ENCODE measurements at places on chromosomes 3 and 15. TPM values are rescaled to one million over a fixed set of nuclear protein-coding genes. Genes with fewer than 3 reads are reported as not detected.

DNA sequence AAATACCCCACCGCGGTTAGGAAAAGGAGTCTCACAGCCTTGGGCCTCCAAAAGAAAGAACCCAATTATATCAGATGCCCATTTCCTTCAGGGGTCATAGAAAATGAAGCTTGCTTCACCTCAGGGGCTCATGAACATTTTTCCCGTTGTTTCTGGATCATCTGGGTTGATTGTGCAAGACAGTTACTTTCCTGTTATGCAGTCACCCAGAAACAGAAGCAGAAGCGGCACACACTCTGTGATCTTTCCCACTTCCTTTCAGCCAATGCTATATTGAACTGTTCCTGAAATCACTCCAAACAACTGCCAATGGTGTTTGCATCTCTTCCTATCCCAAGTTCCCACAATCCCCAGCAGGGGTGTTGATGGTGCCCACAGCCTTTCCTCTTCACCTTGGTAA lies 295.6 kb upstream of the RASGRP1 start:
- peak overlapping the region; percentile 17 for H3K4me3 ChIP-seq
- peak; percentile 5 for DNase-seq
- no peaks in the 10 kb centered on the region for H3K27me3 ChIP-seq
- H3K4me1 ChIP-seq, result peaks cover 20% of the 10 kb centered on the region

Gene CTXN2
- polyA plus RNA-seq, result not detected

DNA sequence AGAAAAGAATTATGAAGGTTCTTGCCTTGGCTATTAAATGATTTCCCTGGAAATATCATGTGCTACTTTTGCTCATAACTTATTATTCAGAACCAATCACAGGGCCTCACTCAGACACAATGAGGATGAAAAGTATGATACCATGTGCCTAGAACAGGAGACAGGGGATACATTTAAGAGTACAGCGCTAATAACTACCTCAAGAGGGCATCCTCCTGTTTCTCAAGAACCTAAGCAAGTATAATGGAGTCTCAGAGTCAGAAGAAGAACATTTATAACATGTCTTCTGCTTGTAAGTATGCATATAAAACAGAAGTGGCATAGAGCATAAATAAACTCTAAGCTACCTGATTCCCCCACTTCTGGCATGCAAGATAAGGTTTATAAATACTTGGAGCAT lies 125.4 kb upstream of the MME start:
- H3K36me3 ChIP-seq, result no peaks in the 10 kb centered on the region
- H3K27me3 ChIP-seq, result no peaks in the 10 kb centered on the region
- H3K4me1 ChIP-seq, result no peaks in the 10 kb centered on the region
- no peak overlapping the region for H3K4me3 ChIP-seq

Gene WNT5A
- 0.03 TPM for polyA plus RNA-seq

DNA sequence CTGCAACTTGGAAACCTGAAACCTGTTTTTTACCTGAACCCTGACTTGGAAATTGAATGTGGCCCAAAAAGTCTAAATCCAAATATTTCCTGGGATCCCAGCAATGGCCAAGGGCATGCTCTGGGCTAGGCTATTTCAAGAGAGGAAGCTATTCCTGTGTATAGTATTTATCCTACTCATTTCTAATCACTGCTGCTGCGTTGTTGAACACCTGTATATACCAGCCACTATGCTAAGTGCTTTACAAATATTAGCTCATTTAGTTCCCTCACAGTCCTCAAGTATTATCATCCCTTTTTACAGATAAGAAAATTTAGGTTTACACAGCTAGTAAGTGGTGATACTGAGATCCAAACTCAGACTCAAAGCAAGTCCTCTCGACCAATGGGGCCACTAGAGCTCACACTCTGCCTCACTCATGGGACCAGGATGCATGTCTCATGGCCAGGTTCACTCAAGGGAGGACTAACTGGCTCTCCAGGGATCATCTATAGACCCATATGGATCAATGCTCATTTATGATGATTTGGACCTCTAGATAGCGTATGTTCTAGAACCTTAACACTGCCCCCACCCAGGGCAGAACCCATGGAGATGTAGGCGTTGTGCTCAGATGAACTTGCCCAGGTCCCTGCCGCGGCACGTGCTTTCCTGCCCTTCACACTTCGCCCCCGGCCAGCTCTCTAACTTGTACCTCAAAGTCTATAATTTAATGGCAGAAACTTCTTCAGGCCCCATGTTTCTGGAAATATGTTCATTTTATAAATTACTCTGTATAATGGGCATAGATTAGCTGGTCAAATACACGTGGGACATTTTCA lies 2.6 kb upstream of the CCR4 start:
- H3K27me3 ChIP-seq, result no peaks in the 10 kb centered on the region
- H3K4me1 ChIP-seq, result no peaks in the 10 kb centered on the region
- no peak for DNase-seq
- no peak overlapping the region for H3K4me3 ChIP-seq
- H3K36me3 ChIP-seq, result no peaks in the 10 kb centered on the region
- no peak overlapping the region for H3K27ac ChIP-seq

GRCh38 chr15:33099739-33100138 lies 94.8 kb downstream of the FMN1 start:
- DNase-seq, result no peak
- H3K4me1 ChIP-seq, result peaks cover 21% of the 10 kb centered on the region
- no peak overlapping the region for H3K27ac ChIP-seq
- H3K4me3 ChIP-seq, result no peak overlapping the region

GRCh38 chr3:124034016-124034843 lies 42.3 kb upstream of the ROPN1 start:
- H3K27ac ChIP-seq, result no peak overlapping the region
- peaks cover 5% of the 10 kb centered on the region for H3K4me1 ChIP-seq
- no peaks in the 10 kb centered on the region for H3K36me3 ChIP-seq
- peaks cover 80% of the 10 kb centered on the region for H3K27me3 ChIP-seq
- peak overlapping the region; percentile 63 for H3K4me3 ChIP-seq

Gene CEP19
- 3.2 TPM for polyA plus RNA-seq

Gene DOCK3
- not detected for polyA plus RNA-seq

DNA sequence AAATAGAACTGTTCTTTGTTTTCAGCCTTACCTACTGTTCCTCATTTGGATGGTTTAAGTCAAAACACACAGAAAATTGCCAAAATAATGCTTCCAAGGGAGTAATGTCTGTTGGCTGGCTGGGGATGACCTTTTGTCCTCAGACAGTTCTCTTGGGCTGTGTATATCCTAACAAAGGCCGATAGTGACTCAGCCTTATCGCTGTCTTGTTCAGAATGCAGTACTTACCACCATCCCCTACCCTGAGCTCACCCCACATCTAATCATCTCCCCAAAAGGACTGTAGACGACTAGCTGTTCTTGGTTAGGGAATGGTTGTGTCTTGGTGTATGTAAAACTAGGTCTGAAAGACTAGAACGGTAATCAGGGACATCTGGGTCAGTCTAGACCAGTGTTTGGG lies 35.0 kb downstream of the RAB11A start:
- peaks cover 38% of the 10 kb centered on the region for H3K4me1 ChIP-seq
- H3K27ac ChIP-seq, result no peak overlapping the region
- H3K27me3 ChIP-seq, result no peaks in the 10 kb centered on the region
- H3K4me3 ChIP-seq, result no peak overlapping the region

DNA sequence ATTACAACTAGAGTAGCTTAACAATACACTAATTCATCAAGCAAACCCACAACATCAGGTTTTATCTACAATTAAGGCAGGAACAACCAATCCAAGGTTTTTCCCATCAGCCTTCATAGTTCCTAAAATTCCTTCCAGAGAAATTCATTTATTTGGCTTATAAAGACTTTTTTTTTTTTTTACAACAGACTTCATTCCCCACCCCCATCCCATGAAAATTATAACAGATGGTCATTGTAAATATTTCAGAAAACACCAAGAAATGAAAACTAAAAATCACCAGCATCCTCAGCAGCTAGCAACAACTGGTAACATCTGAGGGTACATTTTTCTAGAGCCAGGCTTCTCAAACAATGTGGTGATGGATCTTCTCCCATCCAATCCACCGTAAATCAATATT lies 11.0 kb downstream of the SH3BP5 start:
- H3K27me3 ChIP-seq, result no peaks in the 10 kb centered on the region
- H3K4me1 ChIP-seq, result peaks cover 34% of the 10 kb centered on the region
- H3K4me3 ChIP-seq, result no peak overlapping the region
- peaks cover 32% of the 10 kb centered on the region for H3K36me3 ChIP-seq
- DNase-seq, result no peak

Gene ADGRG7
- polyA plus RNA-seq, result not detected

Gene LINGO1
- polyA plus RNA-seq, result not detected

Gene TADA3
- 51.2 TPM for polyA plus RNA-seq

- peak overlapping the region; percentile 25 for H3K27ac ChIP-seq
- H3K36me3 ChIP-seq, result peaks cover 7% of the 10 kb centered on the region
- H3K4me1 ChIP-seq, result no peaks in the 10 kb centered on the region
- H3K4me3 ChIP-seq, result no peak overlapping the region
- DNase-seq, result no peak
- no peaks in the 10 kb centered on the region for H3K27me3 ChIP-seq
Observed at GRCh38 chr15:48802867-48803266, 8.0 kb downstream of the CEP152 start.

Gene NEO1
- polyA plus RNA-seq, result not detected

DNA sequence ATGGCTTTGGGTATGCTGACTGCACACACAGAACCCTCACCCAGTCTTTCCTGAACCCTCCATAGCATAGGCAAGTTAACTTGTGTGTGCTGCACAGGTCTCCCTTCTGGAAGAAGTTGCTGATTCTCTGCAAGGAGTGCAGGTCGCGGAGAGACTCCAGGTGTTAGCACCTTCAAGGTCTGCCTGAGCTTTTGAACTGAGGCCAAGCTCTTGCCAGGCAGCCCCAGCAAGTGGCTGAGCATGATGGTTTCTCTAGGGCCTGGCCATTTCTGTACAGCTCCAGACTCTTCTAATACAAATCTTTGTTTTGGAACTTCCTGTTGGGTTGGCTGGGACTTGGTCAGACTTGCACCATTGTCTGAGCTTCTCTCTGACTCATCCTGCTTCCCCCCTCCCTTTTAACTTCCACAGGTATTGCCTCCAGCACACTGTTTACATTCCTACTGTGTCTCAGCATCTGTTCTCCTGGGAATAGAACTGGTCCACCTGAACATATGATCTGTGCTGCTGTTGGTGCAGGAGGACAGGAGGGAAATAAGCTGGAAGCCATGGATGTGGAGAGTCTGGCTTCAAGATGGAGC lies 53.3 kb downstream of the KY start:
- DNase-seq, result peak; percentile 52
- no peak overlapping the region for H3K4me3 ChIP-seq
- H3K27ac ChIP-seq, result peak overlapping the region; percentile 1

DNA sequence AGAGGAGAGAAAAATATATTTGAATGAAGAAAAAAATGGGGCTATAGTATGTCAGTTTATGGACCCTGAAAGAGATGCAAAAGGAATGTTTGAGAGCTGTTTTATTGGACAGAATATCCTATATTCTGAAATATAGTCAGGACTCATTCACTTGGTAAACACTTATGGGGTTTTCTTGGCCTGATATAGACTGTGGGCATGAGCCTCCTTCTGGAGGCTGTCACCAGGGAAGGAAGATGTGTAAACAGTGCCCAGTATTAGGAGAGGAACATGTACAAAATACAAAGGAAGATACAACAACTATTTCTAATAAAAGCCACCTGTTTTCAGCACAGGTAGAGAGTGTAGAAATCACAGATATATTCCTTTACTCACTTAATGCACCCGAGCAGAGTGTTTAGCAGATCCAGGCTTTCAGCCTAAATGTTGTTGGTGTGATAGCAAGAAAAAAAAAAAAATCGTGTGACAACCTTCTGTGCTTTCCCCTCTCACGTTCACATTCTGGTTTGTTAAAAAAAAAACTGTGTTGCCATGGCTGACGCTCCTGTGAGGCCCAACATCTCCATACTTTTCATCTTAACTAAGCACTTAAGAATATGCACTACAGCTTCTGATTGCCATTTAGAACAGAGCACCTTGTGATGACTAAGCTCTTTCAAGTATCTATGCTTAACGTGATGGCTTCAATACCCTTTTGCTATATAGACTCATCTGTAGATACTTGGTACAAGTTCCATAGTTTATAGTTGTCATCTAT lies 134.1 kb downstream of the MBNL1 start:
- H3K27me3 ChIP-seq, result no peaks in the 10 kb centered on the region
- peaks cover 27% of the 10 kb centered on the region for H3K4me1 ChIP-seq

GRCh38 chr3:172877011-172877410 lies 126.5 kb downstream of the ECT2 start:
- no peak overlapping the region for H3K27ac ChIP-seq
- no peak overlapping the region for H3K4me3 ChIP-seq
- H3K36me3 ChIP-seq, result no peaks in the 10 kb centered on the region
- H3K27me3 ChIP-seq, result no peaks in the 10 kb centered on the region
- H3K4me1 ChIP-seq, result no peaks in the 10 kb centered on the region

- peaks cover 4% of the 10 kb centered on the region for H3K4me1 ChIP-seq
- H3K4me3 ChIP-seq, result no peak overlapping the region
- H3K36me3 ChIP-seq, result no peaks in the 10 kb centered on the region
- DNase-seq, result no peak
- no peak overlapping the region for H3K27ac ChIP-seq
- H3K27me3 ChIP-seq, result no peaks in the 10 kb centered on the region
Observed at GRCh38 chr3:29331456-29332194, 50.8 kb downstream of the RBMS3 start.

- H3K36me3 ChIP-seq, result no peaks in the 10 kb centered on the region
- DNase-seq, result no peak
- H3K4me1 ChIP-seq, result no peaks in the 10 kb centered on the region
- no peaks in the 10 kb centered on the region for H3K27me3 ChIP-seq
Observed at GRCh38 chr15:71662306-71662705, 148.0 kb upstream of the NR2E3 start.

Gene DVL3
- polyA plus RNA-seq, result 42.1 TPM

Gene SCAPER
- polyA plus RNA-seq, result 2.5 TPM

GRCh38 chr3:8532251-8532871 lies 30.7 kb downstream of the LMCD1 start:
- no peak for DNase-seq
- no peak overlapping the region for H3K27ac ChIP-seq
- H3K27me3 ChIP-seq, result no peaks in the 10 kb centered on the region
- H3K4me1 ChIP-seq, result peaks cover 9% of the 10 kb centered on the region
- H3K4me3 ChIP-seq, result no peak overlapping the region

- H3K4me1 ChIP-seq, result no peaks in the 10 kb centered on the region
- H3K4me3 ChIP-seq, result no peak overlapping the region
- no peak overlapping the region for H3K27ac ChIP-seq
- no peaks in the 10 kb centered on the region for H3K27me3 ChIP-seq
Observed at GRCh38 chr15:29196290-29196689, 73.3 kb downstream of the NSMCE3 start.

DNA sequence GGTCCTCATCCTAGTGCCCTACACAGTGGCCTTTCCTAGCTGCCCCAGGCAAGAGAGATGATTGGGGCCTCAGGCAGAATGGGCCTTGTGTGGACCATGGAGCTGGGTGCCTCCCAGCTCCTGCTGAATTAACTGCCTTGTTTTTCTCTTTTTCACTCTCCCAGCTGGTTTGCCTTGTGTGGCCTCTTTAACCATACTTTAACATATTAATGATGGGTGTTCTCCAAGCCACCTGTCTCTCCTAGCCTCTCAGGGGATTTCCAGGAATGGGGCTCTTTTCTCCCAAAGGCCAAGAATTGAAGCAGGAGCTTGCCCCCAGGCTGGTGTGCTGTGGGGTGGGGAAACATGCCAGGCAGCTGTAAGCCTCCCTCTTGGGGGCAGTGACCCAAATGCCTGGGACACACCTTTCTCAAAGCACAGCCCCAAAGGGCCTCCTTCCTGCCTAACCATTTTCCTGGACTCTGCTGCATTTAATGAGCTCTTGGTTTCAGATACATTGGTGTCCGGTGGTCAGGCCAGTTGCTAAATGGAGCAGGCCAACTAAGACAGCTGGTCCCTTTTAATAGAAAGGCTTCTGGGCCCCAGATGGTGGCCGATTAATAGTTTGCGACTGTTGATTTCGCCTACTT lies 5.6 kb downstream of the ALPK3 start:
- DNase-seq, result no peak
- H3K4me1 ChIP-seq, result peaks cover 3% of the 10 kb centered on the region
- H3K36me3 ChIP-seq, result no peaks in the 10 kb centered on the region
- H3K27me3 ChIP-seq, result no peaks in the 10 kb centered on the region

All from CD14-positive monocyte (primary cell).